ENCODE measurements at places on chromosomes 5 and 9.

DNA sequence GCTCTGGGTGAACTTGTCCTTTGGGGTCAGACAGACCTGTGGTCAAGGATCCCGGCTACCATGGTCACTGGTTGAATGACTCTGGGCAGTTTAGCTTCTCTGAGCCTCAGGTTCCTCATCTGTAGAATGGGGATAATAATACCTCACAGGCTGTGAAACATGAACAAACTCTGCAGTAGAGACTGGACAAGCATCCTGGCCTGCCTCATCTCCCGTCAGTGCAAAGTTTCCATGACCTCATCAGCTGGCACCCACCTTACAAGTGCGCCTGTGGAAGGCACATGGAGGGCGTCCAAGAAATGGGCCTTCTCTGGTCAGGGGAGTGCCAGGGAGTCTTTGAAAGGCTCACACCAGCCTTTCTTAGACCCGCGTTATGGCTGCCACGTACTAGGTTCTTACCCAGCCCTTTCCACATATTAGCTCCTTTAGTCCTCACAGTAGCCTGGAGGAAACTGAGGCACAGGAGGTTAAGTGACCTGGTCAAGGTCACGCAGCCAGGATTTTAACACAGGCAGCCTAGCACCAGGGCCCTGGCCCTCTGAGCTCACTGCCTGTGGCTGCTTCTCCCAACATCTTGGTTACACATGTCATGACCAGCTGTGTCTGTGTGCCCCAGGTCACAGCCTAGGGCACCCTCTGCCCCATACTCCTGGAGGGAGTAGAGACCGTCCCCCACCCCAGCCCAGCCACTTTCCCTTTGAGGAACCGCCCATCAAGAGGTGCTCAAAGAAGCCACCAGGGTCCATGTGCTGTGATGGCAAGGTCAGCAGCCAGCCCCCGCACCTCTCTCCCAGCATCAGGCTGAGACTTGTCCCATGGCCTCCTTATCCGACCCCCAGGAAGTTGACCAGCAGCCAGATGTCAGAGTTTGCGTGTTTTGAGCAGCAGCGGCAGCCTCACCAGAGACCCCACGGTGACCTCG, 39.4 kb upstream of the RPL26L1 start:
- no peak for DNase-seq

DNA sequence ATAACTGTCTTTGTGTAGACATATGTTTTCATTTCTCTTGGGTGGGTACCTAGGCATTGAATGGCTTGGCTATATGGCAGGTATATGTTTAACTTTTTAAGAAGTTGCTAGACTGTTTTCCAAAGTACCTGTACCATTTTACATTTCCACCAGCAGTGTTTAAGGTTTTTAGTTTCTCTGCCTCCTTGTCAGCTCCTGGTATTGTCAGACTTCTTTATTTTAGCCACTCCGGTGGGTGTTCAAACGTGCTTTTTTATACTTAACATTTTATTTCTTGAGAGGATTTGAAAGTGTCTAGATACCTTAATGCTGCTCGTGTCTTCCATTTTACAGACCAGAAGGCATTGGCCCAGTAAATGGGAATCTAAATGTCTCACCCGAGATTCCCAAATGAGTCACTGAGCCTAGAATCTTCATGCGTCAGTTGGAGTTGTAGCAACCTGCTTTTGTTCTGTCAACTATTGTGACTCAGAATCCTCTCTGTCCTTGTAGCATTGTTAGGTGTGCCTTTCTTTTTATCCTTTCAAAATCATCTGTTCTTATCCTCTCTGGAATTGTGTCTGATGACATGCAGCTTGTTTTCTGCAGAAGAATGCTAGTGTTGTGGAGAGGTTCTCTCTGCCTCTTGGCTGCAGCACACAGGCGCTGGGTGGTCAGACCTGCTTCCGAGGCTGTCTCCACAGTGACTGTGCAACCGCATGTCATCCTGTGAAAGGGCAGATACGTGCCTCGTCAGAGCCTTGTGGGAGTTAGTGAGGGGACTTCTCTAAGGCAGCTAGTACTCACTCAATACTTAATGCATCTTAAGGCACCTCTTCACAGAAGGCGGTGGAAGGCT, 291.8 kb downstream of the AOPEP start:
- DNase-seq = peak; percentile 96

GRCh38 chr9:14415947-14416346, 102.0 kb upstream of the NFIB start:
- DNase-seq = no peak

- DNase-seq = no peak
These were observed 932.9 kb upstream of the DMAC1 start for GRCh38 chr9:8732367-8733075.

GRCh38 chr5:22542340-22542739, 310.8 kb downstream of the CDH12 start:
- DNase-seq = no peak

DNA sequence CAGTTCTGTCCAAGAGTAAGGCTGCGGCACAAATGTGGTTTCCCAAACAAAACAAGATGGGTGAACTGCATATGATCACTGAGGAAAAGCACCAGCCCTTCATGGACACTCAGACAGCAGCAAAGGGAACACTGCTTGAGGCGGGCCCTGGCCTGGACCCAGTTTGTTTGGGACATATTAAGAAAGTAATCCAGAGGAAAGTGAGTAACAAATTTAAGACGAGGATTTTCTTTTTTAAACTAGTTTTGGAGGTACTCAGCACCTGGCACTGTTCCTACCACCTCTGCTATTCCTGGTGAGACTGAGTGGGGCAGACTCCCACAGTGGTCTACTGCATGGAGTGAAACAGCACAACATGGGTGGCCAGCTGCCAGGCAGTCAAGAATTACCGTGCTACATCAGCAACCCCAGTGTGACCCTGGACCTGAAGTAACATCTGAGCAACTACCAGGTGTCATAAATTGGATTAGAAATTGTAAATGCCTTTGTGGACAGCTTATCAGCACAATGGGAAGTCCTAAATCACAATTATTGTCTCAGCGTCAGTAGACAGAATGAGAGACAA, 28.5 kb downstream of the P4HA2 start:
- DNase-seq = no peak

GRCh38 chr9:118215549-118215948, 511.3 kb downstream of the TLR4 start:
- no peak for DNase-seq

GRCh38 chr5:31645420-31646081, 6.6 kb downstream of the PDZD2 start:
- no peak for DNase-seq
